ENCODE measurements at places on chromosomes 6 and 20.

DNA sequence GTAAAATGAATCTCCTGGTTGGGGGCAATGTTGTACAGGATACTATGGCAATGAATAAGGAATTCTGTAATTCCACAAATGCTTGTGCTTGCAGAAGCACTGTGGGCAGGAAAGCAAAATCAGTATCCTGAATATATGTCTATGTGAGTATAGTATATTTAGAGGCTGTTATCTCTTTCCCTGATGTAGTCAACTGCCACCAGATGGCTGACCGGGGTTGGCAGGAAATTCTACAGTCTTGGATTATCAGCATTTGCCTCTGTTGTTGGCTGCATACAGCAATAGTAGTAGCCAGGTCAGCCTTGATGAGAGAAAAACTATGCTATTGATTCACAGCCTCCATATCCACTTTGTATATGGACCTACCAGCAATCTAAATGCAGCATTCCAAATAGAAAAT lies 425.1 kb upstream of the JAG1 start:
- DNase-seq: no peak

- DNase-seq: no peak
Measured at GRCh38 chr6:79240509-79240908, 6.0 kb upstream of the HMGN3 start.

- no peak for DNase-seq
Measured at GRCh38 chr20:47610247-47610944, 108.7 kb downstream of the NCOA3 start.

DNA sequence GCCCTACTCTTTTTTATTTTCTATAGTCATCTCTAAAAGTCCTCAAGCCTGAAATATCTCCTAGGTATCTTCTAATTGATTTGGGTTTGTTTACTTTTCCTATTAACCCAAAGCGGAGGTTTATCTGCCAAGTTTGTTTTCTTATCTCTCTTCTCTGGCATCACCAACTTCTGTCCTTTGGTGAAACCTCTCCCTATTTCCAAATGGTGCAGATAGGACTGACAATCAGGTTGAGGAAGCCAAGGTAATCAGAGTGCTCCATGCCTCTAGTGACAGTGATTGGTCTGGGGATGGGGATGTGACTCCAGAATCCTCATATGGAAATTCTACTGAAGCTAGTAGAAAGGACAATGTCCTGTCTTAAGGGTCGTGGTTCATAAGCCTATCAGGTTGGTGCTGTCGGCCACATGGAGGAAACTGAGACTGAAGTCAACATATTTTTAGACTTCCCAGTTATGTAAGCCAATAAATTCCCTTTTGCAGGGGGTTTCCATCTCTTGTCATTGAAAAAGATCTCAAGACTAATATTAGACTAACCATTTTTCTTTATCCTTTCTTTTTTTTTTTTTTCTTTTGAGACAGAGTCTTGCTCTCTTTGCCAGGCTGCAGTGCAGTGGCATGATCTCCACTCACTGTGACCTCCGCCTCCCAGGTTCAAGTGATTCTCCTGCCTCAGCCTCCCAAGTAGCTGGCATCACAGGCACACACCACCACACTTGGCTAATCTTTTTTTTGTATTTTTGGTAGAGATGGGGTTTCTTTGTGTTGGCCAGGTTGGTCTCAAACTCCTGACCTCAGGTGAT lies 28.0 kb downstream of the KIF6 start:
- DNase-seq: no peak

DNA sequence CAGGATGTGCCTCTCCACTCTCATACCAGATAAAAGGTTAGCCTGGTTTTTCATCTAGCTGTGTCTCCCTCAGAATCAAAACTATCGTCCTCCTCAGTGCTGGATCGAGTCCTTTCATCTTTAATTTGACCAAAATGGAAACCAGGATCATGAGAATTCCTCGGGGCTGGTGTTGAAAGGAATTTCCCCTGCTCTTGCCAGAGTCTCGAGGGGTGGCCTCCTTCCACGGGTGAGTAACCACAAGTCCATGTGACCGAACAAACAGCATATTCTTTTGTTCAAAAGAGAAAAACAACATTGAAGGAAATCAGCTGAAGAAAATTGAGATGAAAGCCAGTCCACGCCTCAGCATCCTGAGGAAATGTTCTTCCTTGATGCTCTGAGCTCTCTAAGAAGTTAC lies 165.9 kb upstream of the CDYL start:
- no peak for DNase-seq
